ENCODE measurements at places on chromosomes 6 and 20.

GRCh38 chr6:28757429-28758045 lies 166.2 kb downstream of the TRIM27 start:
- DNase-seq = no peak

DNA sequence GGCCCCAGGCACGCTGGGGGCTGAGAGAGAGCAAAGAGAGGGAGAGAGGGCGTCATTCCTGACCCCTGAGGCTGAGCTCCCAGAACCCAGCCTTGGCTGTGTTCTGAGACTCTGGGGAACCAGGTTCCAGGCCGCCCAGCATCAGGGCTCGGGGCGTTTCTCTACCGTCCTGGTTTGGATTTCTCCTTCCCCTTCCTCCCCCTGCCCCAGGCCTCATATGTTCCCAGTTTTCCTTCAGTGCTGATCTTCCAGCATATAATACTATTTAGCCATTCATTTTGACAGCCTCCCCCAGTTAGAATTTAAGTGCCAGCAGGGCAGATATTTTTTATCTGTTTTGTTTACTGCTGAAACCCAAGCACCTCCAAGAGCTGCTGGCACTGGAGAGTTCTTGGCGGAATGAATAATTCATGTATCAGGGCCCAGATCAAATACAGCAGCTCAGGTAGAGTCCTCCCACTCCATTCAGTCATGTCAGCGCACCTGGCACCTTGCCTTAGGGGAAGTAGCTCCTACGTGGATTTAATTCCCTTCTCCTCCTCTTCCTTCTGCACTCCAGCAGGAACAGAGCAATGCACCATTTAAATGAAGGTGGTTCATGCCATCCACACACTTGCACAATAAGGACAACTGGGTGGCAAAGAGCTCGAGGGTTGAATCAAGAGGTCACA lies 23.4 kb upstream of the FRMD1 start:
- DNase-seq = no peak

DNA sequence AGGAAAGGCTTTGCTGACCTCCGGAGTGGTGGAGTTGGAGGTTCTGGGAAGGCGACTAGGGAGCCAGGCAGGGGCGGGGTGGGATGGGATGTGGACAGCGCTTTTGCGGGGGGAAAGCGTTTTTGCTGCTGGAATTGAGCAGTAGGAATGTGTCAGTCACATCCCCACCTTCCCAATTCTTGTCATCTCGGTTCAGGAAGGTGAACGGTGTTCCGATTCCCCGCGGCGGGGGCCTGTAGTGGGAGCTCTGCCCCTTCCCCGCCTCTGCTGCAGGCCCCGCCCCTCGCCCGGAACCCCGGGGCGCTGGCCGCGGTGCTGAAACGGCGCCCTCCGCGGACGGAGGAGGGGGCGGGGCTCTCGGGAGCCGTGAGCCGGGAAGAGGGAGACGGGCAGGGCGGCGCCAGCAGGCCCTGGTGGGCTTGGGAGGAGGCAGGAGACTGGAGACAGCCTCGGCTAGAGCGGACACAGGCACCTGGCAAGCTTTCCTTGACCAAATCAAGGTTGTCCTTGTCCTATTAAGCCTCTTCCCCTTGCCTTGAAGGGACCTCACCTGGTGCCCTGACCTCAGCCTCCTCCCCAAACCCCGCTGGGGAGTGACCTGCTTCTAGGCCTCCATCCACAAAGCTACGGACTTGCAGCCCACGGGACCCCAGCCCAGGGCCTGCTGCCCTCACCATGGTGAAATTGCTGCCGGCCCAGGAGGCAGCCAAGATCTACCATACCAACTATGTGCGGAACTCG lies at the start of gene LHFPL5:
TSS of gene LHFPL5 (plus strand) at position 357 of the 741 bp plus-strand sequence. CDS start at position 676, 319 bp downstream.
- DNase-seq = peak; percentile 59

GRCh38 chr20:62760856-62761758 lies 35.2 kb upstream of the MRGBP start:
- no peak for DNase-seq

DNA sequence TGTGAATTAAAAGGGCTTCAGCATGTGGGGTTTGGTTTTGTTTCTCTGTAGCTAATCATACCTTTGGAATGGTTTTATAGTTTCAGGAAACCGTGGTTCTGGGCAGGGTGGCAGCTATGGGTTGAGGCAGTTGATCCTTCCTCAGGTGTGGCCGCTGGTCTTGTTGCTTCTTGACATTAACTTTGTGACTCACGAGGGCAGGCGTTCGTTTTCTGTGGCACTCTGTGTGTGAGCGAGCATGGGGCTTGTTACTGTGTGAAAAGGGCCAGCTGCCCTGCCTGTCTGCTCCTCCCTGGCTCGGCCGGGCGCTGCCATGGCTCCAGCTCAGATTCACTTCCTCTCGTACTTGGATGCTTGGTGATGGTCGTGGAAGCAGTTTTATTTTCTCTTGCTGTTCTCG lies 16.2 kb downstream of the DNAJC5 start:
- DNase-seq = peak; percentile 31

DNA sequence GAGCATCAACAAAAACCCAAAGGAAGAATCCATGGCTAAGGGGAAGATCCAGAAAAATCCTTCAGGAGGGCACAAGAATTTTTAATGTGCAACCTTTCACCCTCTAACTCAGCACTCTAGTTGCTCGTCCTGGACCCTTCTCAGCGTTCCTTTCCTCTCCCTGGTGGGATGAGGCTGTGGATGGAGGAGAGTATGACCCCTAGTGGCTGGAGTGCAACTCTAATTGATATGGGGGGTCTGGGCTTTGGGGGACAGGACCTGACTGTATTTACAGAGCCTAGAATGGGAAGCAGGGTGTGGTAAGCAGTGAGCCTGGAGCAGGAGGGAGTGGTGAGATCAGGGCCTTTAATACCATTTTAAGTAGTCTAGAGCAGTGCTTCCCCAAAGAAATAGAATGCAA lies 83.9 kb upstream of the CEP85L start:
- DNase-seq = peak; percentile 38

- no peak for DNase-seq
Measured at GRCh38 chr6:131024565-131024964, 38.5 kb downstream of the EPB41L2 start.

GRCh38 chr20:45087097-45087790 lies 13.7 kb downstream of the KCNS1 start:
- no peak for DNase-seq

DNA sequence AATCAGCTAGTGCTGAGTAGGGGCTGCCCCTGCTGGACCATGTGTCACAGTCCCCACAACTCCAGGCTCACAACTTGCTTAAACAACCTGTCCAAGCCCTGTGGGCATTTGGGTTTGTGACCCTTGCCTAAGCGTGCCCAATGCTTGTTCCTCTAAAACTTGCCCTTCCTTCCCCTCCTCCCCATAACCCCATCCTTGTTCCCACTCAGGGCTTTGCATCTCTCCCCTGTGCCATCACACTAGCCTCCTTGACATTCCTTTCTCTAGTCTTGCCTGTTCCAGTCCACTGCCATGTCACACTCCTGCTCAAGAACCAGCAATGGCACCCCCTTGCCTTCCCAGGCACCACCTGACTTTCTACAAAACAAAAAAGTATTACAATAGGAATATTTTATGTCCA lies 2.3 kb upstream of the DLGAP4 start:
- DNase-seq = no peak

- DNase-seq = peak; percentile 60
Measured at GRCh38 chr20:297925-298775, 780 bp downstream of the ZCCHC3 start.

- no peak for DNase-seq
Measured at GRCh38 chr6:89436226-89436625, 3.3 kb downstream of the ANKRD6 start.

GRCh38 chr6:38443352-38444144 lies 196.2 kb downstream of the BTBD9 start:
- DNase-seq = no peak

DNA sequence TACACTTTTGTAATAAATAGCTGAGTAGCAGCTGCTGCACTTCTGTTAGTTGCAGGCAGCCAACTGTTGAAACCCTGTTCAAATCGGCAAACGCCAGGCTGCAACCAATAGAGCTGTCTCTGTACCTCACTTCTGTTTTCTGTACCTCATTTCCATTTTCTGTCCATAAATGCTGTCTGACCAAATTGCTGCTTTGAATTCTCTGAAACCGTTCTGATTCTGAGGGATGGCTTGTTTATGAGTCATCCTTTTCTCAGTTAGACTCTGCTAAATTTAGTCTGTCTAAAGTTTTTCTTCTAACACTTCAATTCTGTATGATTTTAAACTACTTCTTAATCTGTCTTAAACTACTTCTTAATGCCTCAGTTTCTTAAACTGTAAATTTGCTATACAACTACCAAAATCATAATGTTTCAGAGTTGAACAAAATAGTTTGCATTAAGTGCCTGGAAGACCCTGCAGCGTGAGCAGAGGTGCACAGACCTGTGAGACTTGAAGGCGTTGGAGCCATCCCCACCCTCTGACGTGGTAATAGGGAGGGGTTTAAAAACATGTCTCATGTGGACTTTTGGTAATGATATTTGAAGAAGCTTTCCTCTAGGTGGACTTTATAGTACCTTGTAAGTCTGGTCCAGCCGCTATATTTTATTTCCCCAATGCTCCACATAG lies 9.6 kb downstream of the BTNL2 start:
- no peak for DNase-seq

GRCh38 chr20:44494681-44495080 lies 19.0 kb downstream of the TTPAL start:
- no peak for DNase-seq

DNA sequence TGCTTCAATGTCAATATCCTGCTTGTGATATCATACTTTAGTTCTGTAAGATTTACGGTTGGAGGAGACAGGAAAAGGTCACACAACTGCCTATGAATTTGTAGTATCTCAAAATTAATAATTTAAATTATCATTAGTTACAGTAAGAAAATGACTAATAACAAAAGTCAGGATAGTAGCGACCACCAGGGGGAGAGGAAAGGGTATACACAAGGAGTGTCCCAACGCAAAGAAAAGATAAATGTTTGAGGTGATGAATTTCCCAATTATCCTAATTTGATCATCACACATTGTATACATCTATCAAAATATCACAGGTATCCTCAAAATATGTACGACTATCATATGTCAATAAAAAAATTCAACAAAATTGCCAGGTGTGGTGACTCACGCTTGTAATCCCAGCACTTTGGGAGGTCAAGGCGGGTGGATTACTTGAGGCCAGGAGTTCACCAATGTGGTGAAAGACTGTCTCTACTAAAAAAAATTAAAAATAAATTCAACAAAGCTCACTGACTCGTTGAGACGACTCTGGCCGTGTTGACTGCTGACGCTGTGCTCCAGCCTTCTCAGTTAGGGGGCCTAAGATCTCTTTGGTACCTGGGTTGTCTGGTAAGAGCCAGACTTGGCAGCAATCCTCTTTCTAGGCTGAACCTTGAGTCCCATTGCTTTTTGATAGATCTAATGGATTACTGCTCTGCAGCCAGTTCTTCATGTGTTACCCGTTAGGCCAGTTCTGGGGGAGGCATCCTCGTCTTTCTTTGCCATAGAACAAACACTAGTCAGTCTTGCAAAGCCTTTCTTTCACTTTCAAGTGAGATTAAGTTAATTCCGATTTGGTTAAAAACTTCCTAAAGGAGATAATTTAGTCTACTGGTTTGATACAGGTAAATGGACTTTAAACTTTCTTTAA lies 9.0 kb upstream of the OVOL2 start:
- no peak for DNase-seq

- no peak for DNase-seq
Measured at GRCh38 chr20:21259346-21259745, 43.8 kb upstream of the XRN2 start.

DNA sequence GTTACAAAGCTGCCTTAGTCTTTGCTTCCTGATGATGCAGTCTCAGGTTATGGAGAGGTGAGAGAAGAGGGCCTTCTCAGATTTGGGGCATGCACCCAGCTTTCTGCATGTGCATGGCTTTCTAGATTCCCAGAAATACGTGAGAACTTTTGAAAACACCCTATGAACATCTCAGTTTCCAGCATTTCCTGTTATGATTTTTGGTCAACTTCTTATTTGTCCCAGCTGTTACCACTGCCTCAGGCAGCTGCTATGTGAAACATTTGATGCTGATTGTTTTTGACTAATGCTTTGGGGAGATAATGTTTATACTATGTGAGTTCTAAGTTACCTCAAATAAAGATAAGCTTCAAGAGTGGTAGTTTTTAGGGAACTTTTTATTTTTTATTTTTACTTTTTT lies 9.5 kb upstream of the SNAP25 start:
- no peak for DNase-seq

GRCh38 chr20:35888657-35889056 lies 65.6 kb downstream of the SCAND1 start:
- DNase-seq = no peak

- no peak for DNase-seq
Measured at GRCh38 chr6:70112716-70113115, 190.2 kb downstream of the COL9A1 start.

GRCh38 chr6:152295920-152296319 lies 341.2 kb downstream of the SYNE1 start:
- DNase-seq = no peak

- no peak for DNase-seq
Measured at GRCh38 chr6:110708295-110708950, 106.8 kb downstream of the CDK19 start.

DNA sequence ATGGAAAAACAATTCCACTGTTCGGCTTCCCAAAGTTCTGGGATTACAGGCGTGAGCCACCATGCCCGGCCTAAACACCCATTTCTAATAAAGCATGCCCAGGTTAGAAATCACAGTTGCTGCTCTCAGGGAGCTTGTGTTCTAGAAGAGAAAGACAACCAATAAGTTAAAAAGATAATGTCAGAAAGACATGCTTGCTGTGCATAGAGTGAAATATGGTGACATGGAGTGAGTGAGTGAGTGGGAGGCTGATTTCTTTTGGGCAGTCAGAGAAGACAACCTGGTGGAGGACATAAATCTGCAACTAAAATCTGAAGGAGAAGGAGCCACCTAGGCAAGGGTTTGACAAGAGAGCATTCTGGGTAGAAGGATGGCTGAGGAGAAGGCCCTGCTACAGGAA lies 222.6 kb downstream of the ARID1B start:
- DNase-seq = no peak
